SK-N-SH treated with all-trans-retinoic acid at 6 μM for 48 hours (cell line): ENCODE measurements at places on chromosomes 5 and 9.

DNA sequence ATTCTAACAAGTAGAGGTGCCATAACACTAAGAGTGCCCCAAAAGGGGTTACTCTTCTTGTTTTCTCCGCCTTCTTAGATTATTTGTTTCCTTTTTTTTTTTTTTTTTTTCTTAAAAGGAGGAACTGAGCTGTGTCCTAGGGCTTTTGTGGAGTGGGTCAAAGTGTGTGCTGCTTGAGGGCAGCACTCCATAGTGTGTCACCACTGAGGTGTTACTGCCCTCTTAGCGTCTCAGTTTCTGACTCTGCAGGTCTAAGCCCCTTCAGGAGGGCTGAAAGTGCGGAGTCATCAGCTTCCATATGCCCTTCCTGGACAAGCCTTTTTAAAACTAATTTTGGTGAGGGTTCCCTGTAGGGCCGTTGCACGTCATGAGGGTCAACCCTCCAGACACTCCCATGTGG, 12.6 kb upstream of the NANS start:
- no peak for ATAC-seq

DNA sequence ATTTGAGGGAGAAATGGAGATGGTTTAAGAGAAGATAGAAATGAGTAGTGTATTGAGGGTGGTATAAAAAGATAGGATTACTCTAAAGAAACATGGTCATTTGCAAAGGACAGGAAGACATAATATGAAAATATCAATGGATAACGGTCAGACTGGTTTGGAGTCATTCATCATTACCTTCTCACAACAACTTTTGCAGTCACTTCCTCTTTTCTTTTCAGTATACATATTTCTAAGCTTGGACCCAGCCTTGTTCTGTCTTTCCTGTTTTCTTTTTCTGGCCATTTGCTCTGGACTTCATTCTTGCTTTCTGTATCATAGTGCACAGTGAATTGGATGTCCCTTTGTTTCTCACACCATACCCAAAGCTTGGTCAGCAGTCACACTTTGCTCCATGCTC, 966.5 kb upstream of the TYRP1 start:
- ATAC-seq, result no peak

DNA sequence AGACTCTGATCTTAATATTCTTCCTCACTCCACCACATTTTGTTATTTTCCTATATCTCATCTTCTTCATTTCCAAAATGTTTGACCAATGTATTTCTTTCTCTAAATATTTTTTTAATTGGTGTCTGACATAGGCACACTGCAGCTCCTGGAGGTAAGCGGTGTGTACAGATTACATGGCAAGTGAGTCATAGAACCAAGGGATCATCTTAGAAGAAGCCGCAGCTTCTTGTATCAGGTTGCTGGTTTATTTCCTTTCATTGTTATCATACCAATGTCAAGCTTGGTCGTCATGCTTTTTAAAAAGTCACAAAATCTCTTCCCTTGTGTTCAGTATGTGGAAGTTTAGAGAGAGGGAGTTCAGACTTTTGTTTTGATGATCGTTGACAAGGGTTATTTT, 526.1 kb upstream of the CDH18 start:
- no peak for ATAC-seq

DNA sequence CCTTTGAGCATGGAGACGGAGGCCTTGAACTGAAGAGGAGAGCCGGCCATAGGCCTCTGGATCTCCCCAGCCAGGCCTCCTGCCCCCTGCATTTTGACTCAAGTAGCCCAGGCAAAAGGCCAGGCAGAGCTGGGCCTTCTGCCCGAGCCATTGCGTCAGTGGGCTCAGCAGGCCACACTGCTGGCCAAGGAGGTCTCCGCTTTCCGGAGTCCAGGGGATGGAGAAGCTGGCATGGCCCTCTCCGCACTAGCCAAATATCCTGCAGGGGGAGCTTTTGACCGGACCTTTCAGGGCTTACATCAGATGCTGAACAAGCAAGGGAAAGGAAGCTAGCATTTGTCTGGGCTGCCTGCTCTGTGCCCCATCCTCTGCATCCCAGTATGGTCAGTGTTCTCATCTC, 386.8 kb downstream of the TRIM36 start:
- no peak for ATAC-seq

- no peak for ATAC-seq
Measured at GRCh38 chr5:13910637-13911288, 33.7 kb downstream of the DNAH5 start.

DNA sequence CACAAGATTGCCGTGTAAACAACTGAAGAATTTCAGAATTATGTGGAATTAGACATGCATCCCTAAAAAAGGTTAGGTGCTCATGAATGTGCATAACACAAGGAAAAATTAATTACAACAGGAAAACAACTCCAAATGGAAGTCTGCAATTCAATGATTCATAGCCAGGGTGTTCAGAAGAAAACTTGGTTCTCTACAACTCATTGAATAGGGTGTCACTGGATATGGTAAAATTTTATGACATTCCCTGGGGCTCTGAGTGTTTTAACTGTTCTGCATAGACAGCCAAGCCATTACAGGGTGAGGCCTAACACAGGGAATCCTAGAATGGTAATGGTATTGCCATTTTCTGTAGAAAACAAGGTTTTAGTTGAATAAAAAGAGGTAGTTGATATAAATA, 24.4 kb upstream of the ZSWIM6 start:
- no peak for ATAC-seq

- ATAC-seq, result no peak
Measured at GRCh38 chr9:100355561-100355960, 2.8 kb upstream of the TEX10 start.

DNA sequence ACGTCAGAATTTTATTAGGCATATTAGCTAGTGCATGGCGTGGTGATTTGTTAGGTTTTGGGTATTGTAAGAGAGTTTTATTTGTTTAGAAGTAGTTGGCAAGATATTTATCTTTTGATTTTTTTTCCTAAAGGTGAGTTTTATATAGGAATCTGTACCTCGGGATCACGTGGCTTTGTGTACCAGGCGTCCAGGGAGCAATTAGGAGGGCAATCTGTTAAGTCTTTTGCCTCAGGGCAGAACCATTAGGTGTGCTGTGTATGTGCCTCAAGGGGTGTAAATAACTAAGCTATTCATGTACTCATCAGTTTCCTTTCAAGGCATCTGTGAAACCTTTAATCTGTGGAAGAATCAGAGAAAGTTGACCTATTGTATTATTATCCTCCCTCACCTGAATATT, 39.4 kb downstream of the ZSWIM6 start:
- ATAC-seq, result no peak

- ATAC-seq, result peak; percentile 92
Measured at GRCh38 chr9:131658377-131659129, 81.3 kb downstream of the RAPGEF1 start.

DNA sequence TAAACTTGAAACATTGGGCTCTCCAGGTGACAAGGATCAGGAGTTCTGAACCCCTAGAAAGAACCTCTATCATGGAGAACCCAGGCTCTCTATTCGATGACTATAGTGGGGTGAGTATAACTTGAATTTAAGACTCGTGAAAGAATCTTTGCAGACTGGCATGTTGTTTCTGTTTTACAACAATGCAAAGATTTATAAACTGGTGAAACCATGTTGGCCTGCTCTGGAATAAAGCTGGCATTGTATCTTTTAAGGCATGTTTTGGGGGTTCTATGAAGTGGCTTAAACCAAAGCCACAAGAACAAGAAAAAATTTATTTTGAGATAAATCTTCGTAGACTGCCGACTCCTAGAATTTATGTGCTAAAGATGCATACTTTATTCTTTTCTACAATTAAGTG, 9.8 kb upstream of the GDNF start:
- no peak for ATAC-seq

GRCh38 chr9:77616191-77616590, 31.9 kb downstream of the GNA14 start:
- ATAC-seq, result no peak

DNA sequence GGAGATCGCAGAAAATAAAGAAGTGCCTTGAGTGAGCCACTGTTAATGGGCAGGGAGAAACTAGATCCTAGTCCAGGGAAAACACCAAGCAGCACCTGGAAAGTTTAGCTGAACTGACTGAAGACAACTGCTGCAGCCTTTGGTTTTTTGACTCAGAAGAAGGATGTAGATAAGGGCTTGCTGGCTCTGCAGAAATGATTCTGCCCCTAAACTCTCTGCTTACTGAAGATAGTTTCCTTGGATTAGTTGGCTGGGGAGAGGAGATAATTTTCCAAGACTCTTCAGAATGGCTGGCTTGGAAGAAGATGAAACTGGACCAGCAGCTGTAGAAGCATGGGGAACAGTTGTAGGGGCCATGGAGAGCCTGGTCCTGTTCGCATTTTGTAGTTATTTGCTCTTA, 471.8 kb downstream of the KDM4C start:
- no peak for ATAC-seq

DNA sequence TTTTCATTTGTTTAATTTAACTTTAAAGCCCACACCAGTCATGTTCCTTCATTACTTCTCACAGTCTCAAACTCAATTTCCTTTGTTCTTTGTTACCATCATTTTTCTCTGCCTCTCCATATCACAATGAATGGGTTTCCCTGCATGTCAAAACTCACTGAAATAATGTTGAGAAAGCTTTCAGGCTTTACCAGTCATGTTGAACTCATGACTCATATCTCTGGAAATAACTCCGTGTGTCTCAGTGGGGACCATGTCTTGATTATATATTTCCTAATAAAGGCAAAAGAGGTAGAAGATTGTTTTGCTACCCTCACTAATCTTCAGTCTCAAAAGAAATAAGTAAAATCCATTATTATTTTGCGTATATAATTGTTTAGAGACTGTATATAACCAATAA, 231.2 kb downstream of the CHSY3 start:
- ATAC-seq, result no peak

DNA sequence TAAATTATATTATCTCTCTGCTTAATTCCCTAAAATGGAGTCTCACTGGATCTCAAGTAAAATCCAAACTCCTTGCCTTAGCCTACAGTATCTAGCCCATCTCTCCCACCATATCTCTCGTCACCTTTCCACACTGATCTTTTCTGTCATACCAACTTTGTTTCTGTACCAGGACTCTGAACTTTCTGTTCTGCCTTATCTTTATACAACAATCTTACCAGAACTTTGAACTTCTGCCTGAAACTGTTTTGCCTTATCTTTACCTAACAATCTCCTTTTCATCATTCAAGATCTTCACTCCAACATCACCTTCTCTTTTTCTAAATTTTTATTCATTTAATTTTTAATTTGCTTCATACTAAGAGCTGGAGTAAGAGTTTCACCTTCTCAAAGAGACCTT, 139.0 kb downstream of the CPLANE1 start:
- ATAC-seq, result no peak

- no peak for ATAC-seq
Measured at GRCh38 chr5:36252722-36253365, 11.1 kb upstream of the NADK2 start.

DNA sequence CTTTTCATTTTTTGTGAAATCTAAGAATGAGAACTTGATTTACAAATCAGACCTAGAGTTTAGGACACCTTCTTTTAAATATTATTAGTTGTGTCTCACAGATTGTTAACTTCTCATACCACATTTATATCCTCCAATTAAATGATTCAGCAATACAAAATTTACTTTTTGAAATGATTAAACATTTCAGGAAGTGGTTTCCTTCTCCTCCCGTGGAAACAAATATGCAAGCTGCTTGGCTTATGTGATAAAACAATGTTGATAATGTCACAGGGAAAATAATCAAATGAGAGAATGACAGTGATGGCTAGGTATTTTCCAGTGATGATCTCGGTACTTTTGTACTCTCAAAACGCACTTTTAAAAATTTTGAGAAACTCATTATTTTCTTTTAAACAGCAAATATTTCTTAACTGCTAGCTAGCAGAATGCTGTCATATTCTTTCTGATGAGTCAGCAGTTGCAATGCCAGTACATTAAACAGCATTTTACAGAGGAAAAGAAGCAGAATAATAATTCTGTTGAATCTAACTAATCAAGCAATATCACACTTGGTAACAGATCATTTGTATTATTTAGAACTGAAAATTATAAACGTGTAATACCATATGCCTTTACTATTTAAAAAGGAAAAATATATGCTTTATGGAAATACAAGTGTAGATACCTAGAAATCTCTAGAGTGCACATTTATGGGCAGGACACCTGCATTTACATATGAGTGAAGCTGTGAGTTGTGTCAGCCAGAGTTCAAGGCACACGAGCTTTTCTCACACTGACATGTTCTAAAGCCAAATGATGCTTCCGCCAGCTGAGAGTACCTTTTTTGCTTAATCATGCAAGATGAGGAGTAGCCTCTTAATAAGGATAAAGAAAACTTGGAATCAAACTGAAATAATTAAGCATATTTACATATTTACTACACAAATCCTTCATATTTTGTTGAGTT, 53.6 kb upstream of the CDH18 start:
- ATAC-seq, result no peak

DNA sequence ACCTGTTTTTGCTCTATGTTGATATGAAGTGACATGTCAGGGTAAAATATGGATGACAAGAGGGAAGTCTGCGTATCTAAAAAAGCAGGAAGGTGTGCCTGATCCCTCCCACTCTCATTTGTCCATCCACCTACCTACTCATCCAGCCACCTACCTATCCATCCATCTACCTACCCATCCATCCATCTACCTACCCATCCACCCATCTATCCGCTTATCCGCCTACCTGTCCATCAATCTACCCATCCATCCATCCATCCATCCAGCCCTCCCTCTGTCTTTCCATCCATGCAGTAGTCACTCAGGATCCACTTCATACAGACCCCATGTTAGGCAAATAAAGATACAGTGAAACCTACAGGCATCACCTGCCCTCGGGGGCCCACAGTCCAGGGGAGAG, 32.4 kb downstream of the LMX1B start:
- no peak for ATAC-seq

DNA sequence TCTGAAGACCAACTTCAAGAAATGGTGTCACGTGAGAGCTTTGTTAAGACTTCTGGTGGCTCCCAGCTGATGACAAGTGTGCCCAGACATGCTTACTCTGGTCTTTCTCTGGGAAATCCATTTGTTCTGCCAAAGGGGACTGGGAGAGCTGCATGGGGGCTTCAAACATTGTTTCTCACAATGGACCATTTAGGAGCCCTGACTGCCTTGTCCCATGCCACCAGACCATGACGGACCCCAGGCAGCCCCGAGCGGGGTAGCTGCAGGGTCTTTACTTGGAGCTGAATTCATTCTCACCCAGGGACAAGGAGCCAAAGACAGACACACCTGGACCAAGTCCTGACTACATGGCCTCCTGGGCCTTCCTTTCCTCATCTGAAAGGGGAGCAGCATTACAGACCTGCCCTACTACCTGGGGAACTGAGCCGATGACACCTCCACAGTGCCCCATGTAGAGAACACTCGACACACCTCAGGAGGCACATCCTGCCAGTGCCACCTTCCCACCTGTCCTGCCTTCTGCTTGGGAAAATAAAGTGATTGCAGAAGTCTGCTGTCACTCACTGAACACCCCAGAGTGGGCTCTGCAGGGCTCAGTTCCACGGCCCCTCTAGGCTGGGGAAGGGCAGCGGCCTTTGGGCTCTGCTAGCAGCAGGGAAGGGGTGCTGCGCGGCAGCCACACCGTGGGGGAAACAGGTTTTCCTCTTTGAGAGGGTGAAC, 169.0 kb downstream of the DAB2IP start:
- ATAC-seq, result no peak

- ATAC-seq, result no peak
Measured at GRCh38 chr9:89872426-89872912, 267.7 kb downstream of the GADD45G start.

- ATAC-seq, result peak; percentile 63
Measured at GRCh38 chr9:81317939-81318338, 371.4 kb downstream of the TLE1 start.

- ATAC-seq, result no peak
Measured at GRCh38 chr5:176711883-176712282, 64.6 kb downstream of the TSPAN17 start.
